Activated CD4-positive, alpha-beta T cell treated with anti-CD3 and anti-CD28 coated beads for 24 hours (primary cell): ENCODE measurements at places on chromosomes 4 and X.

- no peak for DNase-seq
Measured at GRCh38 chrX:131477498-131477897, 66.4 kb upstream of the OR13H1 start.

GRCh38 chr4:6009452-6009851 lies 8.8 kb downstream of the C4orf50 start:
- no peak for DNase-seq

GRCh38 chr4:182700362-182701160 lies 216.6 kb downstream of the DCTD start:
- DNase-seq: no peak

DNA sequence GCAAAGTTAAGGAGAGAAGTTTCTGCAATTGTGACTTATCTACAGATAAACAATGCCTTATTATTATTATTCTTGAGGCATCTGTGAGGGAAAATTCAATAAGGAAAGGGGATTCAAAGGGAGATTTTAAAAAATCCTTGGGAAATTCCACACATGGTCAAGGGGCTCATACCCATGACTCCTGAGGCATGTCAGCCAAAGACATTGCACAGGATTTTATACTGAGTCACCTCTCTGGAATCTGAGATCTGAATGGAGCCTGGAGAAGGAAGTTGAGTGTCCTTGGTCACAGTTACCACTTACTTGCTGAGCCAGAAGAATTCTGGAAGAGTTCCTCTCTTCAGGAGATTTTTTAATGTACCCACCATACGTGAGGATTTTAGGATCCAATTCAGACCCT lies 14.4 kb upstream of the CXCL8 start:
- no peak for DNase-seq

DNA sequence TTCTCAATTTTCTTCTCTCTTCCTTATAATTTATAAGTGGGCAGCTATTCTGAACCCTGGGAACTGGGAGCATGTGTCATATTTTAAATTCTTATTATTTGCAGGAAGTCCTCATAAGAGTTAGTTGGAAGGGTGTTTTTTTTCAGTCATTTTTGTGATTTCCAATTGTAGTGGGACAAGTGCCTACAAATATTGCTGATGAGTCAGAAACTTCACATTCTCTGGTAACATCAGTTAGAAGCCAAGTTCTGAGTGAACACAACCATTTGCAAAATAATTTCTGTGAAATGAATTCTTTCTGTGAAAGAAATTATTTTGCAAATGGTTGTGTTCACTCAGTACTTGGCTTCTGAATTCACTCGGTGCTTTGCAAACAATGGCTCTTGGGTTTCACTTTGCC lies 20.8 kb upstream of the NWD2 start:
- no peak for DNase-seq

- peak; percentile 64 for DNase-seq
Measured at GRCh38 chrX:110412971-110413726, 54.5 kb downstream of the RTL9 start.

- no peak for DNase-seq
Measured at GRCh38 chr4:153154007-153154975, 50.0 kb upstream of the TRIM2 start.

DNA sequence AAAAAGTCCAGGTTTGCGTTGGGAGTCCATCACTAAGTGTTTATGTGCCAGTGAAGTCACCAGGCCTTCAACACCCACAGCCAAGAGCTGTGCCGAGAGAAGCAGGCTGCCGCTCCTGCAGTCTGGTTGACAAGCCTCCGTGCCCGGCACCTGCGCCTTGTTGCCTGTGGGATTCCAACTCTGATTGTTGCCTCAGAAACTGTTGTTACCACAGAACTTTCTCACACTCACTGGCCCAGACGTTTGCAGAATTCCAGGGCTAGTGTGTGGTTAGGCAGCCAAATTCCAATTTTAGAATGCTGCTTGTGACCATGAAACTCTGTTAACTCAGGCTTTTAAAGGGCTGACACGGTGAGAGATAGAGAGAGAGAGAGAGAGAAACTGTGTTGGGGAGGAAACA lies 119.5 kb upstream of the LIMCH1 start:
- no peak for DNase-seq

GRCh38 chr4:62156205-62156604 lies 956.1 kb downstream of the ADGRL3 start:
- no peak for DNase-seq

DNA sequence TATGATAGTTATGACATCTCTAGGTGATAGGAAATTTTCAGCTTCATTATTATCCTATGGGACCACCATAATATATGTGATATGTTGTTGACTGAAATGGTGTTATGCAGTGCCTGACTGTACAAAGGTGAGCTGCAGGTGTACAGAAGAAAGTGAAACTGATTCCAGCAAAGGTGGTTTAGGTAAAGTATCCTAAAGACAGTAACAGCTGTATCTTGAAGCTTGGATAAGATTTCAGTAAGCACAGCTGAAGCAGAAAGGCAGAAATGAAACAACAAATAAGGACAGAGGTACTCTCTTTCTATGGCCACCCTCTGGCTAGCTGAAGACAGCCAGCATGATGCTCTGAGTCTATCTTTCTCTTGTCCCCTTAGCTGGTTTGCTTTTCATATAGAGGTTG lies 30.0 kb upstream of the PGK1 start:
- no peak for DNase-seq

GRCh38 chr4:32147446-32148085 lies 1427.4 kb downstream of the PCDH7 start:
- DNase-seq: no peak

DNA sequence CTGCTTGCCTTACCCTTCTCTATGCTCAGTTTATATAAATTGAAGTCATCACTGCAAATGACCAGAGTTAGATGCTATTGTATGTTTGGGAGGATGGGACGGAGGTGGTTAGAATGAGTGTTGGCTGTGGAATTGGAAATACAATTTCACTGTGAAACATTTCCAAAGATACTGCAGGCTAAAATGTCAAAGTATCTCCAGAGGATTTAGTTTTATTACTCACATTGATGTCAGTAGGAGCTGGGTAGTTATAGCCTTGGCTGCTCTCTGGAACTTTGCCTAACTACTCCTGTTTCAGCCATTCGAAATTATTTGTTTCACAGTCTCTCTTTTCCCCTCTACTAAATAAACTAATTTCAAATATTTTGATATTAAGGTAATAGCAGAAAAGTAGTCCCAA lies 92.6 kb upstream of the PPP3CA start:
- DNase-seq: no peak

- no peak for DNase-seq
Measured at GRCh38 chrX:24876530-24877287, 139.1 kb downstream of the ARX start.

- DNase-seq: no peak
Measured at GRCh38 chr4:17276776-17277175, 235.1 kb downstream of the QDPR start.

DNA sequence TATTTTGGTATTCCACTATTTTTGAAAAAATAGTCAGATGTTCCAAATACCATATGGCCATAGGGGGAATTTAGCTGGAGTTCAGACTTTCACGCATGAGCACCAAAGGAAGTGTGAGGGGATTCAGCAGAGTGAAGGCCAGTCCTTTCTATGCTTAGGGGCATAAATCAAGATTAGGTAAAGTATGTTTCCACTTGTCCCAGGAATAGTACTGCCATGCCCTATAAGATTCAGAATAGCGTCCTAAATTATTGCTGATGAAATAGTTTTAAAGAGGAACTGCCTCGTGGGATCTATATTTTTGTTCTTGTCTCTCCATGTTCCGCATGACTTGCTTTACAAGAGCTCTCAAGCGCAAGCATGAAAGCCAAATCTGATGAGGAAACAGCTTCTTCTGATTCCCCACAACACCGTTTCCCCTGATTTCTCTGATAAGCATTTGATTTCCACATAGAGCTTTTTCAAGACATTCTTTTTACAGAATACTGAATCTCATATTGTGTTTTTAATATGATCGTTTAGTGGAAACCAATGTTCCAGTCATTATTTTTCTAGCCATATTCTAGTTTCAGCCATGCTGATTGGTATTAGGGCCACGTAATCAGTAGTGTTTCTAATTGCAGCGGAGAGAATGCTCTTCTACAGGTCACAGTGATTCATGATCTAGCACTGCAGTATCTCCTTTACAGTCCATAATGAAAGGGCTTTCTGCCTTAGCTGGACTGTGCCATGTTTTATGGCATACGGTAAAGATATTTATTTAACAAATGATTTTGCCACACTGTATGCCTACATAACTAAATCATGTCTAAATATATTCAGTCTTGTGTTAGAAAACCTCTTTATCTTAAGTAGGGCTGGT lies 492.3 kb downstream of the CENPC start:
- no peak for DNase-seq

- no peak for DNase-seq
Measured at GRCh38 chr4:128452415-128452814, 164.8 kb upstream of the PGRMC2 start.

GRCh38 chrX:84205276-84205675 lies 17.3 kb upstream of the RPS6KA6 start:
- no peak for DNase-seq

GRCh38 chr4:141810712-141811375 lies 174.5 kb downstream of the IL15 start:
- no peak for DNase-seq

GRCh38 chr4:158666892-158667291 lies 4.8 kb downstream of the C4orf46 start:
- DNase-seq: no peak

- DNase-seq: no peak
Measured at GRCh38 chrX:38578167-38578566, 16.8 kb downstream of the TSPAN7 start.
